Placental pericyte (primary cell): ENCODE measurements at places on chromosomes 3 and 15. TPM values are rescaled to one million over a fixed set of nuclear protein-coding genes. Genes with fewer than 3 reads are reported as not detected.

Gene P2RY1
- total RNA-seq = under 0.01 and 0.43 TPM in 2 replicates

Gene CRYGS
- total RNA-seq = 1.3 TPM in 2 replicates

Gene DNASE1L3
- not detected in 2 replicates for total RNA-seq

Gene GOLGA8T
- not detected in 2 replicates for total RNA-seq

Gene IL17RD
- 0.44 and 0.72 TPM in 2 replicates for total RNA-seq

Gene CADM2
- not detected in 2 replicates for total RNA-seq

Gene FSIP1
- total RNA-seq = 0.88 and 1.4 TPM in 2 replicates

Gene ZNF385D
- total RNA-seq = 0.43 TPM in 1 of 2 replicates, not detected in the other

Gene CHRNA5
- 0.66 and 2.0 TPM in 2 replicates for total RNA-seq

Gene QTRT2
- total RNA-seq = 20.1 and 29.1 TPM in 2 replicates

Gene LRRN1
- not detected in 2 replicates for total RNA-seq

Gene NRG4
- total RNA-seq = not detected in 2 replicates

Gene ARL8B
- 53.3 and 103 TPM in 2 replicates for total RNA-seq

Gene SUCNR1
- total RNA-seq = under 0.01 and 0.22 TPM in 2 replicates

Gene PRSS50
- total RNA-seq = not detected in 2 replicates
